Central memory CD4-positive, alpha-beta T cell (primary cell): ENCODE measurements at places on chromosomes 11 and 22.

DNA sequence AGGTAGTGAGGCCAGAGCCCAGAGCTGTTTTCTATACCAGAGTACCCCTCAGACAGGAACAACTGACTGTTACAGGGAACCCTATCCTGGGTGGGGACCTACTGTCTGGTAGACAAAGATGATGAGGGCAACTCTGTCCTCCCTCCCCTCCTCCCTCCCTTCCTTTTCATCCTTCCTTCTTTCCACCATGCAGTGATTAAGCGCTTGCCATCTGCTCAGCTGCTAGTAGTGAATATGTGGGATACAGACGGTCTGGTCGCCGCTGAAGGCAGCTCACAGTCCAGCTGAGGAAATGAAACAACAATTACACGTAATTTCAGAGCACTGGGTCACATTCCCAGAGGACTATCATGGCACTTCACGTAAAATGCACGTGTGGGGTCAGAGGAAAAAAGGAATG is 597.1 kb downstream of the BUD13 start:
- no peak for DNase-seq

GRCh38 chr22:22673628-22674027 is 29.2 kb downstream of the GGTLC2 start:
- DNase-seq = no peak

GRCh38 chr11:6404342-6405051 is 14.2 kb downstream of the SMPD1 start:
- peak; percentile 42 for DNase-seq

DNA sequence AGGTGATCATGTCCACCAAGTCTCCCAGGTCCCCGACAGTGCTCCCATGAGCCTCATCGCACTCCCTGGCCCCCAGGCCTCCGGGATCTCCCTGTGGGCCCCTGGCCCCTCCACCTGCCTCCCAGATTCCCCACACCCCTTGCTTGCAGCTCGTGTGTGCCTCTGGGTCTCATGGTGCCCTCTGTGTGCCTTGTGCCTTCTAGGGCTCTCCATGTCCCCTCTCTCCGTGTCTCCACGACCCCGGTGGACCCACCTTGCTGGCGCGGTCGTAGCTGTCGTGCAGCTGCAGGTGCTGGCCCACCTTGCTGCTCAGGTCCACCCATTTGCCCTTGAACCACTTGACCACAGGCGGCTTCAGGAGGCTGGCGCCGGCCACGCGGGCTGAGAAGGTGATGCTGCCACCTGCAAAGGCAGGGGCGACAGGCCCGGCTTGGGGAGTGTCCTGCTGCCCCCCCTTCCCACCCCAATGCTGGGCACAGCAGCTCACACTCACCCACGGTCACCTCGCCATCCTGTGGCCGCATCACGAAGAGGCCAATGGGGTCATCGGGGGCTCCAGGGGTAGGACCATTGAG is 2.9 kb downstream of the MYBPC3 start:
- DNase-seq = no peak

GRCh38 chr22:38167988-38168407 is 13.6 kb downstream of the PLA2G6 start:
- DNase-seq = no peak

- DNase-seq = no peak
These were observed 408.0 kb downstream of the SHANK2 start for GRCh38 chr11:70844387-70844786.

GRCh38 chr11:48006301-48006992 is 26.1 kb downstream of the PTPRJ start:
- no peak for DNase-seq
